GM12878 (cell line): ENCODE measurements at places on chromosomes 2 and 18. TPM values are rescaled to one million over a fixed set of nuclear protein-coding genes. Genes with fewer than 3 reads are reported as not detected.

PMAIP1 gene
- 101 and 105 TPM in 2 replicates for total RNA-seq

DNA sequence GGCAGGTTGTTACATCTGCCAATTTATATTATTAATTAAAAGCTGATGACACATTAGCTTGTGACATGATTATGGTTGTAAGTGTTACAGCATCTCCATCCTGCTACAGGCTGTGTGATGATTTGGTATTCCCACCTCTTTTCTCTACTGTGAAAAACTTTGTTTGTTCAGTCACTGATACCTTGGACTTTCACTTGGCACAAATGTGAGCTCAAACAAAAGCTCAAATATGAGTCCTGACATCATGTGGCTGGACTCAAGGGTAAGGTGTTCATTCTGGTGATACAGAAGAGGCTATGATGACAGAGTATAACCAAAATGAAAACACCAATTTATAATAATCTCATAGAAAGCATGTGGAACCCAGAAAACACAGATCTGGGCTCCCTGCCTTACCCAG lies 11.4 kb upstream of the IL36A start:
- no peaks in the 10 kb centered on the region for H3K4me1 ChIP-seq
- H3K27ac ChIP-seq = no peak overlapping the region
- no peaks in the 10 kb centered on the region for H3K36me3 ChIP-seq
- DNase-seq = no peak

CNOT9 gene
- 95.3 and 105 TPM in 2 replicates for total RNA-seq

DNA sequence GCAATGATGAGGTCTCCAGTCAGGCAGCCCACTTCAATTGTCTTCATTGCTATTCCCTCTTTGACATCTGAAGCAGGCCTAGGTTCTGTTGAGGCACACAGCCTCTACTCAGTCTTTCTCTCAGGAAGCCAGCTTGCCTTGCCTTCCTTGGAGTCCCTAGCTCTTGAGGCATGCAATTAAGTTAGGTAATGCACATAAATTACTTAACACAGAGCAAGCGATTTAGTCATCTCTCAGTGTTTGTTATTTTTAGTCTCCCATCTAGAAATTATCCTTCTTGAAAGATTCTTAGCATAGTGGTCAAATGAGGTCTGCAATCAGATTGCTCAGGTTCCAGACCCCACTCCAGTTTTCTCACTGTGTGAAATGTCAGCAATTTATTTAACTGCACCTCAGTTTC lies 32.0 kb downstream of the SULT1C4 start:
- H3K36me3 ChIP-seq = no peaks in the 10 kb centered on the region
- H3K4me1 ChIP-seq = no peaks in the 10 kb centered on the region
- H3K27me3 ChIP-seq = no peaks in the 10 kb centered on the region
- no peak for DNase-seq

- H3K4me3 ChIP-seq = no peak overlapping the region
- no peaks in the 10 kb centered on the region for H3K27me3 ChIP-seq
- peaks cover 6% of the 10 kb centered on the region; the same call in 1 of the 2 replicates for H3K4me1 ChIP-seq
- no peak for DNase-seq
- H3K27ac ChIP-seq = no peak overlapping the region
- peaks cover 2% of the 10 kb centered on the region; the same call in 1 of the 2 replicates for H3K36me3 ChIP-seq
Measured at GRCh38 chr18:51049137-51049536, 19.1 kb downstream of the SMAD4 start.
